ENCODE measurements at places on chromosomes 5 and 9.

DNA sequence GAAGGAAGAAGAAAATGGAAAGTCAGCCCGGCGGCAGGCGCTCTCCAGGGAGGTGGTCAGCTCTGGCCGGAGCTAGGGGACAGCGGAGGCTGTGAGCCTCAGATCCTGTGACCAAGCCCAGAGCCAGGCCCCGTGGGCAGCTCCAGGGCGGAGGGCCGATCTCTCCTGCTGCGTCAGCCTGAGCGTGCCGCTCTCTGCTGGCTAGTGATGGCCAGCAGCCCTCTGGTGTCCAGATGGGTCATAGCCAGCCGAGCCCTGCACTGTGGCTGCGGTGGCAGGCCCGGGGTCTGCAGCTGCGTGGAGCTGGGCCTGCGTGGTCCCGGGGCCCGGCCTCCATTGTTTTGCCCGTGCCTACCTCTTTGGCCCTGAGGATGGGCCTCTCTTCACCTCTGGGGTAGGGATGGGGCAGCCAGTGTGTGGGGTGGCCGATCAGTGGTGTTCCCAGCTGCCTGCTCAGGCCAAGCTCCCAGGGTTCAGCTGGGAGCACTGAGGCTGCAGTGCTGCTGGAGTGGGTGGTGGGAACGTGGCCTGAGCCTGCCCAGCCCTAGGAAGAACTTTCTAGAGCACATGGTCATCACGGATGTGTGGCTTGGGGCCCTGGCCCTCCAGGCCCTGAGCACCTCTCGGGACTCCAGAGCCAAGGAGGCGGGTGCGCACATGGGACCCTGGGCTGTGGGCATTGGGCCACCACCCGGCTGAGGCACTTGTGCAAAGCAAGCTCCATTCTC lies 17.1 kb upstream of the NRARP start:
- no peak for DNase-seq

DNA sequence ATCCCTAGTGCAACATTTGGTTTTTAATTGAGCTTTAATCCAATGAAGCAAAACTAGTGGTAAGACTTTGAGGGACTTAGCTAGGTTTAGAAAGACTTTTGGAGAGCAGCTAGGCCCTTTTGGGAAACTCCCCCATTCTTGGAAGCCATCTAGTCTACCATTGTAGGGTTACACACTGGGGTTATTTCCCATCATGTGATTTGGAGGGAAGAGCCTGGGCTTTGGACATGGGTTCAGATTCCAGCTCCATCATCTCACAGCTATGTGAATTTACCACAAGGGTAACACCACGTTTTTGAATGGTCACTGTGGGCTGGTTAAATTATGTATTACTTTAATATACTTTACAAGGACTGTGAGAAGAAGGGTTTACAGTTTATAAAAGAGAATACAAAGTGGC lies 18.3 kb upstream of the TNFSF15 start:
- no peak for DNase-seq

DNA sequence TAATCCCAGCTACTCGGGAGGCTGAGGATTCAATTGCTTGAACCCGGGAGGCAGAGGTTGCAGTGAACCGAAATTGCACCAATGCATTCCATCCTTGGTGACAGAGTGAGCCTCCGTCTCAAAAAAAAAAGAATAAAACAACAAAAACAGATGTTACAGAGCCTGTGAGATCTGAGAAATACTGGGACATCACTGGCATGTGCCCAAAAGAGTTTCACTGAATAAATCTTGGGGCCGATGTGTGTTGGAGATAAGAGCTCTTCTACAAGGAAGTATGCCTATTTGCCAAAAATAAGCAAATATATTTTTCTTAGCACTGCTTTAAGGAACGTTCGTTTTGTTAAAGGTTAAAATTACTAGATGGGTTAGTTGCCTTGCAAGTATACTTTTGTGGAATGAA lies 55.1 kb downstream of the KIAA1958 start:
- no peak for DNase-seq

GRCh38 chr5:126753227-126753626 lies 23.7 kb upstream of the LMNB1 start:
- no peak for DNase-seq
